ENCODE measurements at places on chromosomes 7 and 10. TPM values are rescaled to one million over a fixed set of nuclear protein-coding genes. Genes with fewer than 3 reads are reported as not detected.

The HMX3 gene
- total RNA-seq: not detected

The BMPER gene
- 4.5 TPM for total RNA-seq

The PON1 gene
- total RNA-seq: not detected

The AGR2 gene
- total RNA-seq: 1.7 TPM

The MMD2 gene
- total RNA-seq: 0.94 TPM

The NPM3 gene
- 35.2 TPM for total RNA-seq

The TMEM229A gene
- total RNA-seq: 1.7 TPM

The DLX5 gene
- total RNA-seq: 3.4 TPM

The SPDYE5 gene
- not detected for total RNA-seq

The CHST12 gene
- 1.9 TPM for total RNA-seq

The SYT15B gene
- total RNA-seq: not detected

The MLLT10 gene
- 54.7 TPM for total RNA-seq

The MYH16 gene
- total RNA-seq: not detected

The EFCAB10 gene
- total RNA-seq: 3.3 TPM

The GNG11 gene
- 4.5 TPM for total RNA-seq

The OR13A1 gene
- total RNA-seq: not detected

The GPR37 gene
- 24.3 TPM for total RNA-seq

The HOXA6 gene
- not detected for total RNA-seq

The ECHDC3 gene
- total RNA-seq: 5.6 TPM

The ELN gene
- 10.9 TPM for total RNA-seq

The KAZALD1 gene
- total RNA-seq: 1.4 TPM

The SH2B2 gene
- total RNA-seq: 11.9 TPM

The PON3 gene
- total RNA-seq: 0.47 TPM

The ZDHHC16 gene
- 21.2 TPM for total RNA-seq

The SEC61G gene
- total RNA-seq: 124 TPM

The GBX1 gene
- total RNA-seq: not detected

The ATP5F1C gene
- total RNA-seq: 348 TPM

The BLNK gene
- 0.78 TPM for total RNA-seq

The POMZP3 gene
- 3.3 TPM for total RNA-seq

The TMEM196 gene
- 10.1 TPM for total RNA-seq

The H2AZ2 gene
- 246 TPM for total RNA-seq

The EBF3 gene
- 0.31 TPM for total RNA-seq

The CALN1 gene
- total RNA-seq: 45.5 TPM

The ITIH5 gene
- 14.3 TPM for total RNA-seq

The ZPBP gene
- total RNA-seq: 0.47 TPM

The VAX1 gene
- total RNA-seq: 1.2 TPM

The CPA2 gene
- not detected for total RNA-seq

The HOXA2 gene
- not detected for total RNA-seq

The PRSS37 gene
- not detected for total RNA-seq

The DMBT1 gene
- total RNA-seq: 0.16 TPM

The LIPN gene
- total RNA-seq: not detected

Measured in occipital lobe (tissue), 3 donors.